ENCODE measurements at places on chromosomes 1 and 21. TPM values are rescaled to one million over a fixed set of nuclear protein-coding genes. Genes with fewer than 3 reads are reported as not detected.

GRCh38 chr1:92481971-92482664 is 4.6 kb downstream of the GFI1 start:
- DNase-seq: no peak

Gene DIP2A
- 17.3 TPM for polyA plus RNA-seq

DNA sequence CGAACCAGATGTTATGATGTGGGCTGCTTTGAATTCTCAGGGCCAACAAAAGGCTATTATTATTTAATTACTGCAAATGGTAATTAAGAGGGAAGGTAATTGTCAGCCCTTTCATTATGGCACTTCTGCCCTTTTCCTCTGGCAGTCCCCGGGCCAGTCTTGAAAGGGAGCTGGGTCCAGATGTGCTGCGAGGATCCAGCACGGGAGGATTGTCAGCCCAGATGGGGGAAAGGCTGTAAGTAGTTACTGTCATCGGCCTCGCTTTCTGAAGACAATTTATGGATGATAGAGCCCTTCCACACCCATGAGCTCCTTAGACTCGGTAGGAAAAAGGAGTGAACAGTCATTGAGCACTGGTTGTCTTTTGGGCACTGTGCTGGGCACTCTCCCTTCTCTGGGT is 8.7 kb upstream of the ZNF362 start:
- DNase-seq: no peak

Gene TTLL10
- polyA plus RNA-seq: 0.13 TPM

- peak; percentile 93 for DNase-seq
Observed at GRCh38 chr1:26530895-26531598, 1.5 kb downstream of the RPS6KA1 start.

DNA sequence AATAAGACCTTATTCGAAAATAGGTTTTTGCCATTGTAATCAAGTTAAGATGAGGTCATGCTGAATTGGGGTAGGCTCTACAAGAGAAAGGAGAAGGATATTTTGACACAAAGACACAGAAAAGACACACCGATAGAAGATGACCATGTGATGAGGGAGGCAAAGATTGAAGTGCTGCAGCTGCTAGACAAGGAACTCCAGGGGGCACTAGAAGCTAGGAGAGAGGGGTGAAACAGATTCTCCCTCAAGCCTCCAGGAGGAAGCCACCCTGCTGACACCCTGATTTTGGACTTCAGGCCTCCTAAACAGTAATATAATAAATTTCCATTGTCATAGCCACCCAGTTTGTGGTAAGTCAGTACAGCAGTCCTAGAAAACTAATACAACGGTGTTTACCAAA is 506.8 kb upstream of the CAMK1G start:
- no peak for DNase-seq

DNA sequence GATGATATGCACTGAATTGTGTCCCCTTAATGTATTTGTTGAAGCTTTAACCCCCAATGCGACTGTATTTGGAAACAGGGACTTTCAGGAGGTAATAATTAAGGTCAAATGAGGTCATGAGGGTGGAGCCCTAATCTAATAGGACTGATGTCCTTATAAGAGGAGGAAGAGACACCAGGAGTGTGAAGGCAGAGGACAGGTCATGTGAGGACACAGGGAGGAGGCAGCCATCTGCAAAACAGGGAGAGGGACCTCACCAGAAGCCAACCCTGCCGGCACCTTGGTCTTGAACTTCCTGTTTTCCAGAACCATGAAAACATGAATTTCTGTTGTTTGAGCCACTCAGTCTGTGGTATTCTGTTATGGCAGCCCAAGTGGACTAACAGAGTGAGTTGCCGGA is 15.3 kb downstream of the SYF2 start:
- no peak for DNase-seq

GRCh38 chr1:11882814-11883538 is 24.2 kb upstream of the NPPB start:
- DNase-seq: peak; percentile 88

GRCh38 chr1:107682467-107682866 is 282.5 kb downstream of the VAV3 start:
- no peak for DNase-seq

DNA sequence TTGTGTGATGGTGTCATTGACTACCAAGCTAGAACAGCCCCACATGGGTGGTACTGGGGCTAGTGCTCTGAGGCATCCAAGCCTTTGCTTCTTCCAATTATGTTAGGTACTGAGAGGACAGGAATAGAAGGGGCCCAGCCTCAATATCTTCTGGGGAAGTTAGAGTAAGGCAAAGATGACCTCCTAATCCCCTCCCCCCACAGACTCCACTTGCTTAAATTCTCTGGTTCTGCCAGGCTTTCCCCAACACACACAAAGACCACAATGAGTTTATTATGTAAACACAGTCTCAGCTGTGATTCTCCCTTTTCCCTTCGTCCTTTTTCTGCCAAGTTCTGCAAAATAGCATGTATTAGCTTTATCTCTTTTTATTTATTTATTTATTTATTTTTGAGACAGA is 3.1 kb upstream of the TACSTD2 start:
- no peak for DNase-seq

Gene PERM1
- 0.46 TPM for polyA plus RNA-seq

Gene MAP7D1
- 36.7 TPM for polyA plus RNA-seq

GRCh38 chr1:83747853-83748482 is 251.0 kb downstream of the TTLL7 start:
- no peak for DNase-seq

DNA sequence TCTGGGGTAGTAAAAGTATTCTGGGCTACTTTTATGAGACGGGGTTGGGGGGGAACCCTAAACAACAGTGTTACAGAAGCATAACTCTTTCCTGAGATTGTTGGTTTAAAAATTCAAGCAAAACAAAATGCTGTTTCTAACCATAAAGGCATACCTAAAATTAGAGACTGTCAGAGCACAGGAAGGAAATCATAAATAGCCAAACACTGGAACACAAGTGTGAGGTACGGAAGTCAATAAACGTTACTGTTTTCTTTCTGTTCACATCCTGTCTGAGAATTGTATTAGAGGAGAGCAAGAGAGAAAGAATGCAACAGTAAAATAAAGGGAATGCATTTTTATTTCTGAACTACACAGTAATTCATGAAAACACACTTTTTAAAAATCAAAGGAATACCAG is 42.8 kb upstream of the IL12RB2 start:
- peak; percentile 6 for DNase-seq

Gene TMEM125
- polyA plus RNA-seq: 26.5 TPM

All from stomach (tissue), 19 donors.